ENCODE measurements at places on chromosomes 16 and 17. TPM values are rescaled to one million over a fixed set of nuclear protein-coding genes. Genes with fewer than 3 reads are reported as not detected.
A peak's percentile ranks its signal among the peaks of the same experiment; 100 is the strongest.

GRCh38 chr16:30368122-30368791, 2.0 kb downstream of the TBC1D10B start:
- no peaks in the 10 kb centered on the region for H3K27me3 ChIP-seq
- H3K27ac ChIP-seq: no peak overlapping the region
- no peaks in the 10 kb centered on the region for H3K36me3 ChIP-seq
- H3K4me3 ChIP-seq: peak overlapping the region; percentile 79

- H3K27ac ChIP-seq: no peak overlapping the region
- H3K4me3 ChIP-seq: no peak overlapping the region
- no peak for DNase-seq
- no peaks in the 10 kb centered on the region for H3K4me1 ChIP-seq
- no peaks in the 10 kb centered on the region for H3K27me3 ChIP-seq
Observed at GRCh38 chr17:11330826-11331225, 89.8 kb downstream of the SHISA6 start.

The TMIGD1 gene
- not detected for total RNA-seq

The CCL23 gene
- total RNA-seq: 12.7 TPM
